HS-5 (cell line): ENCODE measurements at places on chromosomes 5 and 9.

DNA sequence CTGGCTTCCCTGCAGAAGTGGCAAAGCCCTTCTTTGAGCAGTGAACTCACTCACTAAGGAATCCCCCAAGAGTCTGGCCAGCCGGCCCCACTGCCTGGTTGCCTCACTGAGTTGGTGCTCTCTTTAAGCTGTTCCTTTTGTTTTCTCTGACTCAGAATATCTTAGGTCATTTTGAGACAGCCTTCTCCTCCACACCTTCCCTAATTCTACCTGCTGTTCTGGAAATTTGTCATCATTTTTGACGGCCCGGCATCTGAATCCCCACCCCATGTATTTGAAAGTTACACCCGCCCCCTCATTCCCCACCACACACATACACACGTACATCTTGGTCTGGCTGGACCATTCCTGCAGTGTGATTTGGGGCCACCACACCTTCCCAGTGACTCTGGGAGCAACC, 41.8 kb downstream of the FGF1 start:
- DNase-seq: no peak

DNA sequence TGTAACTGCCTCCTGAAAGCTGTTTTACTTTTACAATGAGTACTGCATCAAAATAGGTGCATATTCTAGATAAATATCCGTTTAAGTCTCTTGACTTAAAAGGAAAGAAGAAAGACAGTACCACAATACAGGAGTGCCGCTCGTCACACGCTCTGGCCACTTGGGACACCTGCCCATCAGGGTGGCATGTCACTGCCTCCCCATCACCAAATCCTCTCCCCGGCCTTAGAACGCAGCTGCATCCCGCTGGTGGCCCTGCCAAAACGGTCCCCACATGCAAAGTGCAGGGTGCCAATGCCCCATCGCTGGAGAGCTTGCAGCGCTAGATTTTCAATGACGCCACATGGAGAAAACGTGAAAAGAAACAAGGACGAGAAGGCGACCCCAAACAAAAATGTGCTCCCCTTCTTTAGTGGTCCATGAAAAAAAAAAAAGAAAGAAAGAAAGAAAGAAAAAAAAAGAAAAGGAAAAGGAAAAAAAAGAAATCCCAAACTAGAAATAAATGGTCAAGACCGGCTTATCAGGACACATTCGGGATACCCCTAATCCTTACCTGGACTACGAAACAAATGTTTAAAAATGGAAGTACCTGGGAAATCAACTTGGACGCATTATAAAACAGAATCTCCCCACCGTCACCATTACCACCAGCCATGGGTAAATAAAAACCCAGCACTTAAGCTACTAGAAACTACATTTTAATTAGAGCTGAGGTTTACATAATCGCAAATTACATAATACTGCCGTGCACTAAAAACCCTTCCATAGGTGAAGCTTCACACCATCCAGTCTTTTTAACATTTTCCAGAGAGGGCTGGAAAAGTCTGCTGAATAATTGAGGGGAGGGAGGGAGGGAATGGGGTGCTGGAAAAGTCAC, 1.0 kb downstream of the ANKH start:
- DNase-seq: no peak

DNA sequence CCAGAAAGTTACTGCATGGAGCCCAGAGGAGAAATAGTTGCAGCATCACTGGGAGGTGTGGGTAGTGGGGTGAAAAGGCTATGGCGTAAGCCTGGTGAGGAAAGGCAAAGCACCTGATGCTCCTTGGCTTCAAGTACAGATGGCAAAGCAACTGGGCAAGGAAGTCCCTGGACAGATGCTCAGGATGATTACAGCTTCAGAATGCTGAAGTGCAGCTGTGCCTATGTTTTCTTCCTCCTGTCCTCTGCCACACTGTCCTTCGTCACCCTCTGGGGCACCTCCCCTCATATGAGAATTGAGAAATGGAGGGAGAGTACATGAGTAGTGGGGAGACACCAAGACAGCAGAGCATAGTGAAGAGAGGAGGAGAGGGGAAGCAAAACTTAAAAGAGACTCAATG, 328.0 kb downstream of the PDE4D start:
- no peak for DNase-seq

- no peak for DNase-seq
These were observed 5.5 kb downstream of the MYORG start for GRCh38 chr9:34370970-34371880.

DNA sequence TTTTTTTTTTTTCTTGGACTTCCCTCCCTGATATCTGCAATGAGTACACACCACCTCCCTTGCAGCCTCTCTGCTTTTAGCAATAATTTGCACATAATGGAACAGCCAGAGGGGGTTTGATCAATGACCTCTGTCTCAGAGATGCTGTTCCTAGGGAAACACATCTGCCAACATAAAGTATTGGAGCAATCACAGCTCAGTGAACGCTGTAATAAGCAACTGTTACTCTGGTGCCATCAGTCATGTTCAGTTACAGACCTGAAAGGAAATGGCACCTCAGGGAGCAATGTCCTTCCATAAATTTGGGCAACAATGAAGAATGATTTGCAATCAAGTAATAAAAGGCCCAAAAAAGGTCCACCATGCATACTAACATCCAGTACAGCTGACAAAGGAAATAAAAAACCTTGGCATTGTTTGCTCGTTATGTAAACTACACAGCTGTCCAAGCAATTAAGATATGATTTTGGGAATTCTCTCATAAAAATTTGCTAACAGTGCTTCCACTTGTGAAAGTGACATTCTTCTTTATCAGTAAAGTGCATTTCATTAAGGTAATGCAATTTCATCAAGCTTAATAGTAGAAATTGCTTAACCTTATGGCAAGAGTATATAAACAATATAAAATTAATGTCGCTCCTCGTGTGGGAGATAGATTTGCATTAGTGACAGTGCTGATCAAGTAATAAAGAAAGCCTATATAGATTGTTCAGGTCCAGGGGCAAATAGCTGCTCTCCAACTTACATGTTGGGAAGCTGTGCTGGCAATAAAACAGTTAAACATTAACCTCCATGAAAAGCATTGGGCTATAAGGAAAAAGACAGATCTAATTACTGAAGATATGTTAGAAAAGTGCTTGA, 167.8 kb downstream of the RASEF start:
- DNase-seq: no peak

- no peak for DNase-seq
These were observed 12.6 kb upstream of the GRAMD2B start for GRCh38 chr5:126410623-126411022.

DNA sequence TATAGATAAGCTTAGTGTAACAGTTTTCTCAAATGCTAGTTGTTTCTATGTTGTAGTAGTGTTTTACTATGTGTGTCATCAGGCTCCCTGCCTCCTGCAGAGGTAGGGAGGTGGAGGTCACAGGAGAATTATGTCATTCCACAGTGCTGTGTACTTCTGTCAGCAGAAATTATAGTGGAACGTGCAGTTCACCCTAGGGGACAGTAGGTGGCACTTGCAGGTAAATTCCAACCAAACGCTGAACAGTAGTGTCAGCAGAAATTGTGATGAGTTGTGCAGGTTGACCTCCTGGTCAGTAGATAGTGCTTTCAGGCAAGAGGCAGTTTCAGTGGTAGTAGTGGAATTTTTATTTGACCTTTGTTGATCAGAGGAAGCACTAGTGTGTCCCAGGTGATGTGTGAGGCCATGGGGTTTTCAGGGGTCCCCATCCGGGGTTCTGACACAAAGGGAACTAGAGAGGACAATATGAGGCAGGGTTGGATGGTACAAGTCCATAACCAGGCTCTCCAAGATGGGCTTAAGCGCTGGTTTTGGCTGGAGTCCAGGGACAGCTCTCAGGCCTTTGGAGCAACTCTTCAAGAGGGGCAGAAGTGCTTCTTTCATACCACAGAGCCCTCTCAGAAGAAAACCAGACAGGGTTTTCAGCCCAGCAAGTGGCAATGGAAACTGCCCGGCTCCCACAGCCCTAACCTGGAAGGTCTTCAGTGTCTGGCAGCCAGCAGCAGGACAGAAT, 402.9 kb downstream of the CYLC2 start:
- DNase-seq: peak; percentile 47

GRCh38 chr5:58924306-58924705, 341.4 kb downstream of the RAB3C start:
- no peak for DNase-seq

- peak; percentile 69 for DNase-seq
These were observed 52.6 kb downstream of the MED27 start for GRCh38 chr9:132026932-132027585.

DNA sequence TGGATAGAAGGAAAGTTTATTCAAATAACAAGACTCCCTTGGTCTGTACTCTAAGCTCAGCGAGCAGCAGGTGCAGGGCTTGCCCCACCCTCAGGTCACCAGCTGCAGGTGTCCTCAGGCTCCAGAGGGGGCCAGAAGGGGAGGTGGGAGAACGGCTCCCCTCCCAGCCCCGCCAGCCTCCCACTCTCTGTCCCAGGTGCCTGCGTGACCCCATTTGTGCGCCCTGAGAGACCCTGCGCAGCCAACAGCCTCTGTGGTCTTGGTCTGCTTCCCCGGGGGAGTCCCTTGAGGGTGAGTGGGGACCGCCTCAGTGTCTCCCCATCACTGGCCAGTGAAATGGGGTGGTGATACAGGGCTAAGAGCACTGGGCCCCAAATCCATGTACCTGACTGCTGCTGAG, 62.3 kb upstream of the STXBP1 start:
- DNase-seq: no peak

DNA sequence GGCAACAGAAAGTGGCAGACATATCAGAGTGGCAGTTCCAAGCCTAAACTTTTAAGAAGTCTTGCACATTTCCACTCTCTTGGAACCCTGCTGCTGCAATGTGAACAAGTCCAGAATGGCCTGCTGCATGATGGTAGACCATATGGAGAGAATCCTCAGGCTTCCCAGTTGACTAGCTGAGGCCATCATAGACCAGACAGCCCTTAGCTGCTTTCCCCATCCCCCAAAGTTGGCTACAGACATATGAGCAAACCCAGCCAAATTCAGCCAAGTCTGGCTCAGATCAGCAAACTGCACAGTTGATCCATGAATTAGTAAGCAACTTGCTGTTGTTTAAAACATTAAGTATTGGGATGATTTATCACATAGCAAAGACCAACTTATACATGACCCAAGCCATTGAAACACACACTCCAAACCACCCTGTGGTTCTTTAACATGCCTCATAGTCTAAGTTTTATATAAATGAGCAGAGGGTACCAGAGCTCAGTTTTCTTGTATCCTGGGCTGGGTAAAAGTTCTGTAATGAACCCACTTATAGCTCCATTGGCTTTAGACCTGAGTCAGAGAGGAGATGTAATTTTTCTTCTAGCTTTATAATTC, 19.9 kb downstream of the PPP3R2 start:
- DNase-seq: no peak

DNA sequence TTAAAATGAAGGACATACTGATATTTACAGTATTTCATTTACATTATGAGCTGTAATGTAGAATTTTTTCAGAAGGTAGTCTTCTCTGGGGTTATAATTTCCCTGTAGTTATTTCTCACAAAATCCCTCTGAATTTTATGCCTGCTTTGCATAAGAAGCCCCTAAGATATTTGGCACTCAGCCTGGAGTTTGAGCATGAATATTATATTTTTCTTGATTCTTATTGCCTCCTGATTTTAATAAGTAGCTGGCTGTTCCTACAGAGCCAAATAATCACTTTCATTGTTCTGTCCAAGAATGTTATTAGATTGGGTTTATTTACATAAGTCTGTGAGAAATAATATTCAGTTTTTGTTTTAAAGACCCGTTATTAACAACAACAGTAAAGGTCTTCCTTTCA, 195.0 kb downstream of the FER start:
- no peak for DNase-seq

GRCh38 chr9:100690438-100690837, 112.6 kb downstream of the CAVIN4 start:
- no peak for DNase-seq

GRCh38 chr5:35656721-35657120, 39.1 kb downstream of the SPEF2 start:
- no peak for DNase-seq

- DNase-seq: no peak
These were observed 177.3 kb downstream of the MACROH2A1 start for GRCh38 chr5:135221696-135222095.
